ENCODE measurements at places on chromosomes 1 and 21.

DNA sequence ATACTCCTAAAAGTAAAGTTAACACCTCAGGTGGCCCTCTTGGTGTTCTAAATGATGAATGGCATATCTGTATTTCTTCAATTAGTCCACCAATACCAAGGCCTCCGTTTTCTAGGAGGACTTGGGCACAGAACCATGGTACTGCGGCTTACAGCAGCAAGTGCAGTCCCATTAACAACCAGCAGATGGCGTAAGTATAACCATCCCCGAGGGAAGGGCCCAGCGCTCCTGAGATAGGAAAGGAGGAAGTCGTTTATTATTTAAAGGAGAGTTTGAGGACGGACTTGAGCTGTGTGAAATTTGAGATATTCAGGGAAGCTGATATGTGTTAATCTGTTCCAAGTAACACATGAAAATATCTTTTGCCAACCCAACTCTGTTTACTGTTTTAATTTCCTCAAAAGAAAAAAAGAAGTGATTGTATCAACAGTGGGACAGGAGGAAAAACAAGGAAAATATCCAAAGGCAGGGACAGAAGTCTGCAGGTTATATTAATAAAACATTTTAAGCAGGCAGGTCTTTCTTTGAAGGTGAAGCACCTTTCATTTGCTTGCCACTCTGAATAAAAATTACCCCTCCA lies 37.7 kb upstream of the KCNJ15 start:
- peak; percentile 64 for DNase-seq

DNA sequence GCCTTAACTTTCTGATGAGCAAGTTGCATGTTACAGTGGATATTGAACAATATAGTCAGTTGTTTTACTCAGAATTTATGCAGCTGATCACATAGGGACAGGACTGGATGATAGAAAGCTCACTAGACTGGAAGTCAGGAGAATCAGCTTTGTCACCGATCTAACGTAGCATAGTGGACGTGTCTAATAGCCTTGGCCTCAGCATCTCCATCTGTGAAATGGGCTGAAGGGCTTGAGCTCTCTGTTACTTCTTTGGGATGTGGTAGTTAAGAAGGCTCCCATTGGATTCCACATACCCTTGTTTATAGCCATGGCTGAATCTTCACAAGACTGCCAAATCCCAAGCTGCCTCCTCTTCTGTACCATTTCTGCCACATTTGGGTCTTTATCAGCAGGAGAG lies 190.6 kb downstream of the GRIK1 start:
- DNase-seq, result no peak

DNA sequence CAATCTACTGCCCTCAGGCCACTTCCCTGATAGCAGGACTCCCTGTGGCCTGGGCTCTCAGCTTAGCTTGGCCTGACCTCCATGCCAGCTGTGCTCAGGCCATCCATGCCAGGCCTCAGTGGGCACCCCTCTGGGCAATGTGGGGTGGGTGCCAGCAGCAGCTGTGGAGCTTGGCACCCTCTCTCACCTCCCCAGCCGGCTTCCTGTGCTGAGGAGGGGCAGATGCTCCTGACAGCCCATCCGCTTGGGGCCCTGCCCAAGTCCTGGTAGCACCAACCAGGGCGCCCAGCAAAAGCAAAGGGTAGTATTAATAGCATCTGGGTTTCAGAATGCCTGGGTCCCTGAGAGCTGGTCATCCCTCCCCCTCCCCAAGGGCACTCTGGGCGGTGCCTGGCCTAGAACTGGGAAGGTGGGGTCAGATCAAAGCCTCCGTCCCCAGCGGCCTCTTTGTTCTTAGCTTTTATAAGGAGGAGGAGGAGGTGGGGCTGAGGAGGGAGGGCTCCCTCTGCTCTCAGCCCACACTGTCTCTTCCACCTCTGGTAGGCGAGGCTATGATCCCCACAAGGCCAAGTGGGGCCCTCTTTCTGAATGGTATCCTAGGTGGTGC lies 6.1 kb downstream of the EFNA4 start:
- DNase-seq, result no peak

GRCh38 chr1:159829273-159829634 lies 2.6 kb downstream of the SLAMF8 start:
- DNase-seq, result peak; percentile 57

DNA sequence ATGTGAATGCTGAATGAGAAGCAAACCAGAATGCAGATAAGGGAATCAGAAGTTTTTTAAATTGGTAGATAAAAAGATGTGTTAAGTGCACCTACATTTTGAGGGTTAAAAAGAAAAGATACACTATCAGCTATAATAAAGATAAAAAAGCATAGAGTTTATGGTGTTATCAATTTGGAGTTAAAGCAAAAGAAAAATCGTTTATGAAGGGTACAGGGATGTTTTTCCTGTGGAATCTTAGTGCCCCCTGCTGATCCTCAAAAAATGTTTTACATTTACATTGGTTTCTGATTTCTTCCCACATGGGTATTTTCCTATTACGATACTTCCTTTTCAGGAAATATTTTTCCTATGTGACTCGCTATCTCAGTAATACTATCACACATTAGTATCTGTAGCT lies 293.5 kb downstream of the MRPL39 start:
- no peak for DNase-seq

GRCh38 chr1:32864375-32865019 lies 6.2 kb downstream of the FNDC5 start:
- peak; percentile 89 for DNase-seq

DNA sequence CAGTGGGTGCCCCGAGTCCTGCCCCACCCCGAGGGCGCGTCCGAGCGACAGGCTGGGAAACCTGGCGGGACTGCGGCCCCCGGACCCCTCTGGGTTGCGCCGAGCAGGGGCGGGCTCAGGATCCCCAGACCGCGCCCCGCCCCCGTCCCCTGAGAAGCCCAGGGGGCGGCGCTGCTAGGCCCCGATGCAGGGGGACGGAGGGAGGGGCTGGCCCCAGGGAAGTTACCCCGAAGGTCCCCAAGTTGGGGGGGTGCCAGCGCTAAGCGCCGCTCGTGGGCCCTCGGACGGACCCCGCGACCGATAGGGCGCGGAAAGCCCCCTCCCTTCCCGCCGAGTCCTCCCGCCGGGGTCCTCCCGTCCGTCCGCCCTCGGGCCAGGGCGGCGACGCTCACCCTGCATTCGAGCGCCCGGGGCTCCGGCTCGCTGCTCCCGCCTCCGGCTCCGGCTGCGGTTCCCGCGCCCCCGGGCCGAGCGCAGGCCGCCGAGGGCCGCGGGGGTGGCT lies 414 bp downstream of the GPR153 start:
- no peak for DNase-seq

GRCh38 chr1:209768354-209768774 lies 12.5 kb downstream of the TRAF3IP3 start:
- no peak for DNase-seq

All from right lobe of liver (tissue), 6 donors.